NCI-H1694 treated with DMSO at 0.1 percent for 48 hours (cell line): ENCODE measurements at places on chromosomes 3 and 15.

GRCh38 chr3:171803044-171803443 is 7.2 kb downstream of the PLD1 start:
- no peak for DNase-seq

GRCh38 chr3:122357828-122358702 is 25.0 kb downstream of the MIX23 start:
- DNase-seq, result no peak

DNA sequence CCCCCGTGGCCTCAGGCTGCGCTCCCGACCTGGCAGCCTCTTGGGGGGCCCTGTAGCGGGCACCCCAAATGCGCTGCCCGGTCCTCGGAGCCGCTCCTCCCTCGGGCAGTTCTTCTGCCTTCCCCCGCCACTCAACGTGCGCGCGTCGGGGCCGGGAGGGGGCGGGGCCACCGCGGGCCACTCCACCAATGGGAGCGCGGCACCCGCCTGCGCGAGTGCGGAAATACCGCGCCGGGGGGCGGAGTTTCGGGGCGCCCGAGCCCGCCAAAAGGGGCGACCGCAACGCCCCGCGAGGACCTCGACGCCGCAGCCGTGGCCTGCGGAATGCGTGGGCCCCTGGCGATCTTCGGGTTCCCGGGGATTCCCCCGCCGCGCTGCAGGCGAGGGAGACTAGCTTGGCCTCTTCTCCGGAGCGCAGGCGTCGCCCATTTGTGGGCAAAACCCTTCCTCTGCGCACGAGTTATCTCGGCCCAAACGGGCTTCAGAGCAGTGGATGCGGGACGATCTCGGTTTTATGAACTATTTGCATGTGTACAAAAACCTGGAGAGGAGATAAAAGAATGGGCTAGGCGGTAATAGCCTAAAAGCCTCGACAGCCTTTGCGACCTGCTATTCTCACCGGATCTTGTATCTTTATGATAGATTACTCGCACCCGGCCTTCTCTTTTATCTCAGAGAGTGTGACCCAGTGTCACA is at the start of gene TASOR:
Gene TASOR (minus strand): TSS at position 144 of the 696 bp plus-strand sequence. CDS start 259 bp downstream, outside the sequence.
- DNase-seq, result no peak

DNA sequence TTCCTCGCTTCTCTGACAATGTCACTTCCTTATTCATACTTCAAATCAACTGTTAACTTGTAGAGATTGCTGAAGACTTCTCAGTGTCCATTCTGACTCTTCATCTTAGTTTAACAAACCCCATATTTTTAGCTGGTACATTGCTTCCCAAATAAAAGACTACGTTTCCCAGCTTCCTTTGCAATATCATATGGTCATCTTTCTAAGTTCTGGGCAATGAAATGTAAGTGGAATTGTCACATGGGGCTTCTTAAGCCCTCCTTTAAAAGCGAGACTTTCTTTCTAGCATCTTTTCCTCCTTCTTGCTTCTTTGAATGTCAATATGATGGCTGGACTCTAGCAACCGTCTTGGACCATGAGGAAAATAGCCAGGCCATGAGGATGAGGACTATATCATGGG is 239.0 kb downstream of the ZNF621 start:
- DNase-seq, result no peak

DNA sequence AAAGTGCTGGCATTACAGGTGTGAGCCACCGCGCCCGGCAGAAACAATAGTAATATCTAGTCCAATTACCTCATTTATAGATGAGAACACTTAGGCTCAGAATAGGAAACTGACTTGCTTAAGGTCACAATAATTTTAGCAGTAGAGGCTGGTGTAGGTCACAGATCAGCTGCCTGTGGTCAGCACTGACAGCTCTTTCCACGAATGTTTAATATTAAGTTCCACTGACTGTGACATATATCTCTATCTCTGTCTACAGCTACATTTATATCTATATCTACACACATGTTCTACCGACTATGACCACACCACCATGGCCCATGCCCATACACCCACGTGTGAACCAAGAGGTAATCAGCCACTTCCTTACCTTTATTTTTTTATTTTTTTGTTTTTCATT is 40.2 kb upstream of the DLG1 start:
- DNase-seq, result no peak

DNA sequence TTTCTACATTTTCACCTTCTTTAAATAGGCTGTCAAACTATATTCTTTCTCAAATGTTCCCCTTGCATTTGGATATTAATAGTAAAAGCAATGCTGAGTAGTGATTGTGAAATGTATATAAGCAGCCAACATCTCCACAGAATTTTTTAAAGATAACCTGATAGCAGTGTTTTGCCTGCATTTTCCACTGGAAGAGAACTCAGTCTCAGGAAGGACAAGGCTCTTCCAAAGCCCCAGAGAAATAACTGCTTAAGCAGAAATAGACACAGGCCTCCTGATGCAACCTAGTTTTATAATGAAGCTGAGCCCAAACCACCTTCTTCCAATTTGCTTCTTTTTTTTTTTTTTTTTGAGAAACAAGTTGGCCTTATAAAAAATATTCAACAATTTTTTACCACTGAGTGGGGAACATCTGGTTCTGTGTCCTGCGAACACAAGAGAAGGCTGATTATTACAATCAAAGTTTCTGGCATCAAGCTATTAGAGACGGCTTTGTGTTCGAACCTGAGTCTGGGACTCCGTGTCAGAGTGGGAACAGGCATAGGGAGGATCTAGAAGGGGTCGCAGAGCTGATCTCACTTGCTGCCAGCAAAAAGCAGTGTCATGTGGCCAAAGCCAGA is 332.5 kb upstream of the TBL1XR1 start:
- no peak for DNase-seq

DNA sequence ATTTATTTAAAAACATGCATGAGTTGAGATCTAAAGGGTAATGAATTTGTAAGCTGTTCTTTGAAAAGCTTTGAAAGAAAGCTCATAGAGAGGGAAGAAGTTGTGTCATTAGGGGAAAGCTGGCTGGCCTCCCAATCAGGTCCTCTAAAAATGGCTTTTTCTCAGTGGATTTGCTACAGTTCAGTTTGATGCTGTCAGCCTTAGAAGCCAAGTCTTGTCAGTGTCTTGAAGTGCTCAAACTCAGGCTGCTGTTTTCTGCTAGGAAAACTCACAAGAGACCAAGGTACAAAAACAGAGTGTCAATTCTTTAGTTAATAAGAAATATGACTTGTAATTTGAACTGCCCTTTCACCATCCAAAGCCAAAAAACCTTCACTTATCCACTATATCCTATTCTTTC is 243.8 kb downstream of the OTOL1 start:
- DNase-seq, result no peak

- DNase-seq, result no peak
These were observed 33.7 kb upstream of the TMC3 start for GRCh38 chr15:81407718-81408117.

- peak; percentile 52 for DNase-seq
These were observed 63.9 kb downstream of the TMCC1 start for GRCh38 chr3:129829640-129830039.

DNA sequence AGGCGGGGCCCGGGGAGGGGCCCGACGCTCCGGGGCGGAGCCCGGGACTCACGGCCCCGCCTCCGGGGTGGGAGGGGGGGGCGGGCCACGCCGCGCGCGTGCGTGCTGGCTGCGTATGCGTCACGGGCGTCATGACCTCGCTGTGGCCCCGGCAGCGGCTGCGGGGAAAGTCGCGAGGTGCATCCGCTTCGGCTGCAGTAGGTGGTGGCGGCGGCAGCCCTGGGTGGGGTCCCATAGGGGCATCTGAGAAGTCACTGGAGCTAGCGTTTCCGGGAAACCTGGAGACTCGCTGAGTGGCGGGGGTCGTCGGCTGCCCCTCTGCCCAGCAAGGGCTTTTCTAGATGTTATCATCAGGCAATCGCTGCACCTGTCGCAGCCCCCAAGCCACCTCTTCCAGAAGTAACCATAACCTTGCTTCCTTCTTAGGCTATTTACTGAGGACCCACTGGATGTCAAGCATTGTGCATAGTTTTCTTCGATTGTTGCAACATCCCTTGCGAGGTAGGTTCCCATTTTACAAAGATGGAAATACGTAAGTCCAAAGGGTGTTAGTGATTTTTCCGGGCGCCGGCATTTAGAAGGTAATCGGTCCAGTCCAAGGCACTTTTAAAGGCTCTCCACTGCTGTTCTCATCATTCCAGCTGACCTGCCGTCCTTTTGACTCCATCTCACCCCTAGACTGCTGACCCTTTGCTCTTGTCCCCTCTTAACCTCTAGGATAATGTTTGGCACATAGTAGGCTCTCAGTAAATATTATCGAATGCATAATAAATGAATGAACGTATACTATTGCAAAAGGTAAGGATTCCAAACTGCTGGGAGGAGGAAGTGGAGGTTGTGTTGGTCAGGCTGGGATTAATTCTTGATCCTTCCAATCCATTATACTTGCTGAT is at the start of gene GDPGP1:
Gene GDPGP1 (plus strand): TSS at position 114 of the 893 bp plus-strand sequence. CDS start 6,700 bp downstream, outside the sequence.
- no peak for DNase-seq

DNA sequence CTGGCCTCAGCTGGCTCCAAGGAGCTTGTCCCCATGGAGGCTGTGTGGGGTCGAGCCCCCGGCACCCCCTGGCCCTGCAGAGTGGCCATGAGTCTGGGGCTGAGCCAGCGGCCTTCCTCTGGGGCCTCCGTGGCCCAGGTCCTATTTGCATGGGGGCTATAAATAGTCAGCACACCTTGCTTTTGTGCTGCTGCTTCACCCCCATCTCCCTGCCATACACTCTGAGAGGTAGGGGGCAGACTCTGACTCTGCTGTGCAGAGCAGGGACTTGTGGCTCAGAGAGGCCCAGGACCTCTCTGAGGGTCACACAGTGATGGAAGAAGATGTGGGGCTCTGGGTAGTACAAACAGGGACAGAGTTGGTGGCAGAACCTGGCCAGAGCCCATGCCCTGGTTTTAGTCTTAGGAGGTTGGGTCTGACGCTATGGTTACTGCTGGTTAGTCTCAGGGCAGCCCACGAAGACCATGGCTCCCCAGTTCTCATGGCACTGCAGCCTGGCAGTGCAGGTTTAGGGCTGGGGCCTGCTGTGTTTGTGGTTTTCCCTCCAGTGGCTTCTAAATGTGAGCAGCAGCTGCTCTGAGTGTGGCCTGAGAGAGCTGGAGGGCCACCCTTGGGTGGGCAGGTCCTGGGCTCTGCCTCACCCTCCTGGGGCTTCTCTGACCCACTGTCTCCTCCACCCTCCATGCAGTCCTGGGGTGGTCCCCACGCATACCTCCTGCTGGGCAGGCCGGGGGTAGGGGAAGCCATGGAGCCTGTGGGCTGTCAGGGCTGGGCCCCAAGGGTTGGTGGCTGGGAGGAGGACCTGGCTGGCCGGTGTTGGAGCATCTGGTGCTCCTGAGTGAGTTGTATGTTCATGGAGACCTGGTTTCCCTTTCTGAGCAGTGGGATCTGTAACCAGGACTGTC is 13.6 kb downstream of the PRKCD start:
- DNase-seq, result no peak

GRCh38 chr3:30114918-30115317 is 491.5 kb upstream of the TGFBR2 start:
- no peak for DNase-seq

- no peak for DNase-seq
These were observed 7.5 kb upstream of the GCSAM start for GRCh38 chr3:112140584-112140983.

DNA sequence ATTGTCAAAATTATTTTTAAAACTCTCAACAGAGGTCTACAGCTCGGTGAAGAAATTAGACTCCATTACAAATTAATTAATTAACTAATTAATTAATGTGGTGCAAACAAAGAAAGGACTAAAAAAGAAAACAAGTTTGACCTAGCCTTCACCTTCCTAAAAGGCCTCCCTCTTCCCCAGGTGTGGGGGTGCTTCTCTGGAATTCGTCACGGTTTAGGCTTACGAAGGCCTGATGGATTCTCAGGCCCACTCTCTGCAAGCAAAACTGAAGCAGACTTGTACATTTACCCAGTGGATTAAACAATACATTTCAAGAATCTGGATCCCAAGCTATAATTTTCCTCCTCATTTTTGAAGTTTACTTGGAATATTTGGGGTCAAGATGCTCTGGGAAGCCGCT is 88.6 kb downstream of the TM4SF4 start:
- no peak for DNase-seq
